NT2/D1 (cell line): ENCODE measurements at places on chromosomes 11 and 22.

- DNase-seq, result no peak
Observed at GRCh38 chr11:119616586-119617339, 112.2 kb downstream of the NECTIN1 start.

DNA sequence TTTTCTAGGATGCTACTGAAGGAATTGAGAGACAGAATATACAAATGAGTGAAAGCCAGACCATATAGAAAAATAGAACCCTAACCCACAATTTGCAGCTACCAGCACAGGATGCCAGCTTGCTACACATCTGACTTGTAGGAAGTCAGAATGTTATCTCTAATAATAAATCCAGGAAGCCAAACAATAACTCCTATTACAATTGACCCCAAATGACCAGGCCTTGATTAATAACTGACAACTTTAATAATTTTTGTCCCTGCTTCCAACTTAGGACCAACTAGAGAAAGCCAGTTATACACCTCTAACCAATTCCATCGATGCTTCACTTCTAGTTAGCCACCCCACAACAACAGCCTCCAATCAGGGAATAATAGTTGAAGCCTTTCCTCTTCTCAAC, 193.4 kb downstream of the CASP12 start:
- no peak for DNase-seq

GRCh38 chr11:33543823-33544222, 156.8 kb downstream of the C11orf91 start:
- DNase-seq, result no peak

DNA sequence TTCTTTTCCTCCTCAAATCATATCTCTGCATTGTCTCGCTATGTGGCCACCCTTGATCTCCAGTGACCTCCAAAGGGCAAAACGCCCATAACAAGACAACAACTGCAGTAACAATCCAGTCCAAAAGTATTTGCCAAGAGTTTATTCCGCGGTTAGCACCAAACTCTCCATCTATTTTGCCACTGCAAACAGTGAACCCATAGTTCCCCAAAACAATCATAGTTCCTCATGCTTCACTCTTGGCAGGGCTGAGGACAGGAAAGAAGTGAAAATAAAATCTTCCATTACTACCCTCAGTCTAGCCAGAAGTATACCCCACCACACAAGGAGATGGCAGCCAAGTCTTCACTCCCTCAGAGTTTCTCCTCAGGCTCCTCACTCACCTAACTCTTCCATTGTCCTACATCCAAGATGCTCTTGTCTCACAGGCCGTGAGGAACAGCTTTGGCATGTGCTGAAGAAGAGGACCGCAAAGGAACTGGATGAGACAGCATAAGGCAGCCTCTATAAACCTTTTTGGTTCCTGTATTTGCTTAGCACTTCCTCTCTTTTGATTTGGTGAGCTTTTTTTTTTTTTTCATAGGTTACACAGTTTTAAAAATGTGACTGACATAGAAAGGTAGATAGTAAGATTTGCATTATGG, at the start of gene LPXN:
Gene LPXN, minus strand, starts transcription at position 480 of the 644 bp plus-strand sequence. Its CDS starts 84 bp downstream, at position 396.
- DNase-seq, result no peak

DNA sequence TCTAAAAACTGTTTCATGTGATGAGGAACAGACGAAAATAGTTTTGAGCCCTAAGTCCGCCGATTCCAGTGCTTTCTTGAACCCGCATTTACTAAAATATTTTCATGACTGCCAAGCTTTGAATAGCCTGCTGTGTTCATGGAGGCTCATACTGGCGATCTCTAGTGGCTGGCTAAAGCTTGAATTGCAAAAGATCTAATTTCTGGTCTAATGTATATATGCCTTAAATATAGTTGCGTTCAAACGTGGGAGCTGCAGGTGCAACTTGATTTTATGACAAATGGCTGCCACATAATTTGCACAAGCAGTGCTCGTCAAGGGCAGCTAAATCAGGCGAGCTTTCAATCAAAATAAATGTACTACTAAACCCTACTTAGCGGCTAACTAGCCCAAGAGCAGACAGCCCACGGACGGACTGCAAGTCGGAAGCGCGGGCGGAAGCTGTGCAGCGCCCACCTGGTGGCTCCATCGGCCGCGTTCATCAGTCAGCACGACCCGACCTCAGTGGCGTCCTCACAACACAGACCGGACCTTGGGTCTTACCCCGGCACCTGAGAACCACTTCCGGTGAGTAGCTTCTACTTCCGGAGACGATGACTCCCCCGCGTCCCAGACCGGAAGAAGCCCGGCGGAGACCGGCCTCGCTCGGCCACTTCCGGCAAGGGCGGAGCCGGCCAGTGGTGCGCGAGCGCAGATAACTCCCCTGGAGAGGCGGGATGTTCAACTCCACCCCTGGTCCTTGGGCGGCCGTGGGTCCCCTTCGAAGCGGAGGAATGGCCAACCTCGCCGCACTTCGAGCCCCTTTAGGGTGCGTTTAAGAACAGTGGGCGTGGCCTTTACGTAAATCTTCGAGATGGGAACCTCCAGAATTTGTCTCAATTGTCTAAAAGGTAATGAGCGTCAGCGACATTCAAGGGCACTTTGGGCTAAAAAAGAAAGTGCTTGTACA, 6.1 kb downstream of the RPL27A start:
- DNase-seq, result peak; percentile 92

GRCh38 chr11:104866815-104867214, 31.4 kb downstream of the CASP12 start:
- DNase-seq, result no peak
